Activated gamma-delta T cell treated with Interleukin-2 at 50 U/mL for 16 hours (primary cell): ENCODE measurements at places on chromosomes 1 and 21.

DNA sequence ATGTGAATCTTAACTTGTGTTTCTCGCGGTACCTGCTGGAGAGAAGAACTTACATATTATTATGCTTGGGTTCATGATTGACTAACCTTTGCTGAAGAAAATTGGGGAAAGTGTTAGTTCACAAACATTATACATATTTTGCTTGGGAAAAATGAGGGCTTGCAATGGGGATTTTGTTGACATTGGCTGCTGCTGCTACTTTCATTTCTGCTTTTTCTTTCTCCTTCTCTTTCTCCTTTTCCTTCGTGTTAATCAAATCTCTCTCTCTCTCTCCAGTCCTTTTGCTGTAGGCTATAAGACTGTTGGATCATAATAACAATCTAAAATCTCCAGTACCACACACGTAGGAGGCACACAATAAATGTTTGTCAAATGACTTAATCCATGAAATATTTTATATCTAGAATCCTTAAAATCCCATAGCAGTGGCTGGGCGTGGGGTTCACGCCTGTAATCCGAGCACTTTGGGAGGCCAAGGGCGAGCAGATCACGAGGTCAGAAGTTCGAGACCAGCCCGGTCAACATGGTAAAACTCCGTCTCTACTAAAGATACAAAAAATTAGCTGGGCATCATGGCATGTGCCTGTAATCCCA lies 23.0 kb downstream of the IRF2BP2 start:
- DNase-seq, result no peak

GRCh38 chr1:180786624-180787023 lies 126.1 kb upstream of the KIAA1614 start:
- no peak for DNase-seq

GRCh38 chr1:204113896-204114295 lies 37.9 kb downstream of the ETNK2 start:
- DNase-seq, result no peak

DNA sequence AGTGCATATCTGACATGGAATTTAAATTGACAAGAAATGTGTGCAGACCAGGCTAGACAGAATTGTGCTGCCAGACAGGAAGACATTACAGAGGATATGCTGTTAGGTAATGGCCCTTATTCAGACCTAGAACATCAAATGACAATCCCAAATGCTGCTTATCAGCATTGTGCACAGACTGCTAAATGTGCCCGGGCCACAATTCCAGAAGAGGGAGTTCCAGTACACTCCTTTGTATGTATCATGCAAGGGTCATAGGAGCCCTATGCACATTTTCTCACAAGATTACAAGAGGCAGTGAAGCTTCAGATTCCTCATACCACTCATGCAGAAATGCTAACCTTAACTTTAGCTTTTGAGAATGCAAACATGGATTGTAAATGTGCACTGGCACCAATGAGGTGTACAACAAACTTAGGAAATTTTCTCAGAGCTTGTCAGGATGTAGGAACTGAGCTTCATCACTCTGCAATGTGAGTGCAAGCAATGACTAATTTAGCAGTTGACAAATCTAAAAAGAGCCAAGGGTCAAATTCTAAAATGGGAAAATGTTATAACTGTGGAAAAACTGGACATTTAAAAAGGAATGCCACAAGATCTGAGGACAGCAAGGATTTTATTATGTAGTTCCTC lies 273.5 kb downstream of the COL11A1 start:
- no peak for DNase-seq

- DNase-seq, result peak; percentile 52
Observed at GRCh38 chr1:203629507-203630082, 3.0 kb downstream of the ATP2B4 start.

DNA sequence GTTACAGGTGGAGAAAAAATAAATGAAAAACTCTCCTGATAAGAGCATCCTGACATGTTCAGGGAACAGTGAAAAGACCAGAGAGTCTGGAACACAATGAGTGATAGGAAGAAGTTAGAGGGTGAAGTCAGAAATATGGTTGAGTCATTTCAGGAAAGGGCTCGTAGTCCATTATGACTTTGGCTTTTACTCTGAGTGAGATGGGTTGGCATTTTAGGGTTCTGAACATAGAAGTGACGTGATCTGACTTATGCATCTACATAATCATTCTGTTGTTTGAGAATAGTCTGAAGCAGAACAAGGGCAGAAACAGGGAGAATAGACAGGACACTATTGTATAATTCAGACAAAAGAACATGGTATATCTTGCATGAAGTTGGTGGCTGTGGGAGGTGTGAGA lies 5.8 kb downstream of the HMCN1 start:
- DNase-seq, result no peak

GRCh38 chr1:220999872-221000863 lies 120.9 kb downstream of the HLX start:
- no peak for DNase-seq

GRCh38 chr1:175277783-175278733 lies 85.5 kb upstream of the KIAA0040 start:
- DNase-seq, result no peak

GRCh38 chr21:41916888-41917433 lies 36.9 kb downstream of the C2CD2 start:
- no peak for DNase-seq

- no peak for DNase-seq
Observed at GRCh38 chr1:174262349-174263241, 103.3 kb downstream of the RABGAP1L start.

GRCh38 chr1:232614811-232615210 lies 15.1 kb downstream of the SIPA1L2 start:
- DNase-seq, result no peak

DNA sequence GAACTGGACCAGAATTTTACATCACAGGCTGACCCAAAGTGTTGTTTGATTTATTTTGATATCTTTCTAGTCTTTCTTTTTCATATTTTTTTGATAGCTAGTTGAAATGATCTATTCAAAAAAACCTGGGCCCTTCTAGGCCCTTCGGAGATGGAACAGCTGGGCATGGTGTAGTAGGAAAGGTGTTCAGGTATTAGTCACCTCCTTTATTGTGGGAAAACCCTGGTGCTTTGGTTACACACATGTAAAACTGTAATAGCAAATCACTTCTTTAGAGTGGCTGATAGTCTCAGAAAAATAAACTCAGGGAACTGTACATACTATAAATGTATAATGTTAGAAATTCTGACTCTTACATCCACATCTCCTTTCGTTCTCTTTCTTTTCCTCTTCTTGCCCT lies 234.5 kb downstream of the PLA2G4A start:
- DNase-seq, result no peak
